ENCODE measurements at places on chromosomes 2 and 18. TPM values are rescaled to one million over a fixed set of nuclear protein-coding genes. Genes with fewer than 3 reads are reported as not detected.

Gene ADGRF3
- 0.39 TPM for polyA plus RNA-seq

Gene LINC00305
- 0.05 TPM for polyA plus RNA-seq

Gene KCNE4
- polyA plus RNA-seq, result 2.1 TPM

Gene GAREM1
- polyA plus RNA-seq, result 1.5 TPM

Gene TTN
- 1.1 TPM for polyA plus RNA-seq

Gene PMAIP1
- 20.0 TPM for polyA plus RNA-seq

Gene RFTN2
- 0.73 TPM for polyA plus RNA-seq

Gene LIMS3
- 0.59 TPM for polyA plus RNA-seq

DNA sequence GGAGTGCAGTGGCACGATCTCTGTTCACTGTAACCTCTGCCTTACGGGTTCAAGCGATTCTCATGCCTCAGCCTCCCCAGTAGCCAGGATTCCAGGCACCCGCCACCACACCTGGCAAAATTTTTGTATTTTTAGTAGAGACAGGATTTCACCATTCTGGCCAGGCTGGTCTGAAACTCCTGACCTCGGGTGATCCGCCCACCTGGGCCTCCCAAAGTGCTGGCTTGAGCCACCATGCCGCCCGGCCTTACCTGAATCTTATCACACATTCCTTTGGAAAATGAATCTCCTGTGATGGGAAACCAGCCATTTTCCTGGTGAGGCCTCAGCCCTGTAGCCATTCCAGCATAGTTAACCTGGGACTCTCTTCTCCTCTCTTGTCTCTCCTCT lies 57.8 kb downstream of the HPCAL1 start:
- H3K4me3 ChIP-seq, result no peak overlapping the region
- no peak for DNase-seq
- H3K4me1 ChIP-seq, result no peaks in the 10 kb centered on the region
- H3K27me3 ChIP-seq, result no peaks in the 10 kb centered on the region
- H3K36me3 ChIP-seq, result peaks cover 5% of the 10 kb centered on the region
- H3K27ac ChIP-seq, result no peak overlapping the region

- H3K27ac ChIP-seq, result no peak overlapping the region
- H3K36me3 ChIP-seq, result no peaks in the 10 kb centered on the region
- DNase-seq, result no peak
- no peaks in the 10 kb centered on the region for H3K27me3 ChIP-seq
Measured at GRCh38 chr2:134107402-134107801, 146.5 kb upstream of the MGAT5 start.

DNA sequence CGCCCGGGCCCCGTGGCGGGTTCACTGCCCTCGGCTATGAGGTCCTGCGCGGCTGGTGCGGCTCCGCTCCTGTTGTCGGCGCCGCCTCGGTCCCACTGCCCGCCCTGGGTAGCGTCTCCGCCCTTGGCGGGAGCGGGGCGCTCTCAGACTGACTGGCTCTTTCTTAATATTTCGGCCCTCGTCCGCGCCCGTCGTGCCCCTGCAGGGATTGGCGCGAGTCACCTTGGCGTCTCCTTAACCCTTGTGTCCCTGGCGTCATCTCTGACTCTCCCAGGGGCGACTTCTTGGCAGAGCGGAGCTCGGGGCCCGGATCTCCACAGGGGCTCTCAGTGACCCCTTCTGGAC lies 1.3 kb downstream of the PTMA start:
- no peak for DNase-seq
- no peaks in the 10 kb centered on the region for H3K27me3 ChIP-seq
- peaks cover 41% of the 10 kb centered on the region for H3K36me3 ChIP-seq
- H3K27ac ChIP-seq, result peak overlapping the region; percentile 84

- no peak for DNase-seq
- no peak overlapping the region for H3K27ac ChIP-seq
- H3K27me3 ChIP-seq, result no peaks in the 10 kb centered on the region
- H3K4me3 ChIP-seq, result no peak overlapping the region
- H3K36me3 ChIP-seq, result no peaks in the 10 kb centered on the region
Measured at GRCh38 chr2:74902281-74902860, 56.1 kb upstream of the POLE4 start.

DNA sequence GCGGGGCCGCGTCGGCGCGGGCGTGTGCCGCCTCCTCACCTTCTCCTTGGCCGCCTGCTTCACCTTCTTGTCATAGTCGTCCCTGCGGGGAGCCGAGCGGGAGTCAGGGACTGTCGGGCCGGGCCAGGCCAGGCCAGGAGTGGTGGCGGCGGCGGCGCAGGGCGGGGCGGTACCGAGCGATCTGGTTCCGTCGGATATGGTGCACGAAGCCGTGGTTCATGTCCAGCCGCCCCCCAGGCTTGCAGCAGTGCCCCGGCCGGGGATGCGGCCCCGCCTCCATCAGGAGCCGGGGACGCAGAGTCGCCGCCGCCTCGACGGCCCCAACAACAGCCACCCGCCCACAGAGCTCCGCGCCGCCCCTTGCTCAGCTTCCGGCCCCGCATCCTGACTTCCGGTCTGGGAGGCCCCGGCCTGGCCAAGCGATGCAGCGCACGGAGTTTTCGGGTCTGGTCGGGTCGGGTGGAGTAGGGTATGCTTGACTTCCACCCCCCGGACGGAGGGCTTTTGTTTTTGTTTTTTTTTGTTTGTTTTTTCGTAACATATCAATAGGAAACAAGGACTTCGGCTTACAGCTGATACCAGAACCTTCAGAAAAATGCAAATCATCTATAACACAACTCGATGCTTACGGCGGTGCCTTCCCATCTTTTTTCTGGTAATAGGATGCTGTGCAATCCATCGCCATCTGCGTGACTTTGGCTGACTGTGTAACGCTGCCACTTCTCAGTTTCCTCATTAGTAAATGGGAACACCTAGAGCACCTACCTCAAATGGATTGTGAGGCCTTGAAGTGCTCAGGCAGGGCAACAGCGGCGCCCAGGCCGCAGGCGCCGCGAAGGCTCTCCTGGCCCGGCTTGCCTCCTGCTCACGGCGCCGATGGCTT lies at the start of gene C2orf68:
C2orf68 (minus strand) TSS at position 362 of the 883 bp plus-strand sequence; CDS start at position 280, 82 bp downstream.
- peak; percentile 84 for DNase-seq
- H3K4me1 ChIP-seq, result peaks cover 16% of the 10 kb centered on the region
- H3K27ac ChIP-seq, result peak within 1 kb of the TSS; percentile 74
- peak within 1 kb of the TSS; percentile 83 for H3K4me3 ChIP-seq
- peaks cover 15% of the 10 kb centered on the region for H3K36me3 ChIP-seq

- H3K4me1 ChIP-seq, result no peaks in the 10 kb centered on the region
- no peak overlapping the region for H3K27ac ChIP-seq
- H3K4me3 ChIP-seq, result no peak overlapping the region
- no peak for DNase-seq
Measured at GRCh38 chr2:232600053-232600773, 33.2 kb upstream of the EFHD1 start.

DNA sequence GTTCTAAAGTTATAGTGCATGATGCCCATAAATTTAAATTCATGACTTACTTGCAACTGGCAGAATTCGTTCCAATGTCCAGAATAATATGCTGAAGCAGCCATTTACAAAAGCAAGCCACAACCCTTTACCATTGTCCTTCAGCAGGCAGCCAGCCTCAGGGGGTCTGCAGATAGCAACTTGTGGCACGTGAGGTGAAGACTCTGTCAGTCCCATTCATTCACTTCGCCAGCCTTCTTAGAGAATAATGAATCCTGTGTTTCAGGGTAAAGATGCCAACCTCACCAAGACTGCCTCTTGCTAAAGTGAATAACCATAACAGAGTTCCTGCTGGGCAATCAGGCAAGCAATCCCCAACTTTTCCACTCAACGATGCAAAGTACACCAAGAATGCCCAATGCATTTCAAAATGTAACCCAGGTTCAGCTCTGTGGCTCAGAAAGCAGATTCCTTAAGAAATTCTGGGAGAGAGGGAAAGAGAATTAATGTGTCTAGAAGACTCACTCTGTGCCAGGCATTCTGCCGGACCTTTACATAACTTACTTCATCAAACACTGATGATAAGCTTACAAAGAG lies 315.4 kb downstream of the NCKAP5 start:
- DNase-seq, result no peak
- no peak overlapping the region for H3K4me3 ChIP-seq
- H3K27ac ChIP-seq, result no peak overlapping the region
- H3K4me1 ChIP-seq, result no peaks in the 10 kb centered on the region

- no peak overlapping the region for H3K27ac ChIP-seq
- H3K4me3 ChIP-seq, result no peak overlapping the region
- H3K36me3 ChIP-seq, result no peaks in the 10 kb centered on the region
- H3K27me3 ChIP-seq, result no peaks in the 10 kb centered on the region
Measured at GRCh38 chr2:118498943-118499342, 348.5 kb downstream of the EN1 start.

- no peak overlapping the region for H3K27ac ChIP-seq
- no peaks in the 10 kb centered on the region for H3K36me3 ChIP-seq
- no peak overlapping the region for H3K4me3 ChIP-seq
- no peaks in the 10 kb centered on the region for H3K4me1 ChIP-seq
- H3K27me3 ChIP-seq, result no peaks in the 10 kb centered on the region
Measured at GRCh38 chr2:109690822-109691541, 76.8 kb downstream of the SOWAHC start.

DNA sequence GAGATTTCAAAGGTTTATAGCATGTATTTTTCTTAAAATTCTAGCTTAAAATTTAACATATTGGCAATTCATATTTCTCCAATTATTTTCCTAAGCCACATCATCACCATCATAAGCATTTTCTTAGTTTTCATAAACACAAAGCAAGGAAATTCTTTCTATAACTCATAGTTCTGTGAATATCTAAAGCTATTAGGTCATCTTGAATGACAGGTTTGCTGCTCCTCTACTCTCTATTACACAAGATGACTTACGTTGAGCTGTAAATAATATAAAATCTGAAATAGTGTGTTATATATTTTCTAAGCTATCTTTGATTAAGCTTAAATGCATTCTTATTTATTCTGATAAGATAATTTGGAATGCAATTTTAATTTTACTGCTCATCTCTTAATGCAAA lies 984.6 kb upstream of the CNTNAP5 start:
- no peak overlapping the region for H3K27ac ChIP-seq
- H3K27me3 ChIP-seq, result no peaks in the 10 kb centered on the region
- H3K4me3 ChIP-seq, result no peak overlapping the region

DNA sequence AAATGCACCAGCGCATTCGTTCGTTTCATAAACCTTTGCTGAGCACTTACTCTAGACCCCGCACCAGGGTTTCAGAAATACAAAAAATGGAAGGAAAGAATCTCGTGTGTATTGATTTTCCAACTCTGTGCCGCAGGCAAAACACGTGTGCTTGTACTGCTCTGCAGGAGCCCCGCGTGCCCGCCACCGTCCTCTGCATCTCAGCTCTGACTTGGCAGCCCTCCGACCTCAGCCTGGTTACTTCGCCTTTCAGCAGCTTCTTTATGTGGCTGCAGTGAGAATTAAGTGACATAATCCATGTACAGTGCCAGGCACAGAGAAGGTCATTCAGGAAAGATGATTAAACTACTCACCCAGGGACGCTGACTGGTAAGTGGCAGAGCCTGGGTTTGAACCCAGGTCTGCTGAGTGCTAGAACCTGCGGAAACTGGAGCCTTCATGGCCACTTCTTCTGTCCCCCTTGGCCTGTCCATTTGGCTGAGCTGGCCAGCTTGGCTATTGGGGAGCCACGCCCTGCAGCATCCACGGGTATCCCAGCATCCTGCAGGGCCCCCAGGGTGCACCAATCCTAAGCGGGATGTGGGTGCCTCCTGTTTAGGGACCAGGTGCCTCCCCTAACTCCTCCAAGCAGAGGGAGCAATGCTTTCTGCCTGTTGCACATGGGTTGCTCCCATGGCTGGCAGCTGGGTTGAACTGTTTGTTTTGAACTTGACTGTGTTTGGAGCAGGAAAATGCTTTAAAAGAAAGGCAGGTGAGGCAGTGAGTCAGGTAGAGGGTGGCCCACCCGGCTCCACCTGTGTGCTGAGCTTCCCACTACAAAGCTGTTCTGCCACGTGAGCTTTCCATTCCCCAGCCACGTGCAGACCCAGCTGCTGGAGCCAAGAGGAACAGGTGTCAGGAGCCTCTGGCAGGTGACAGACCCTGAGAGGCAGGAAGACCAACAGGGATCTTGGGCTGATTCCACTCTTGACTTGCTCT lies 34.3 kb downstream of the INHBB start:
- no peaks in the 10 kb centered on the region for H3K27me3 ChIP-seq
- DNase-seq, result no peak
- no peak overlapping the region for H3K4me3 ChIP-seq
- H3K4me1 ChIP-seq, result no peaks in the 10 kb centered on the region
- H3K36me3 ChIP-seq, result no peaks in the 10 kb centered on the region
- no peak overlapping the region for H3K27ac ChIP-seq

Measured in thymus (tissue), 14 donors.